CD4-positive, alpha-beta T cell treated with Interleukin-10 for 1 hour (primary cell): ENCODE measurements at places on chromosomes 7 and 10.

DNA sequence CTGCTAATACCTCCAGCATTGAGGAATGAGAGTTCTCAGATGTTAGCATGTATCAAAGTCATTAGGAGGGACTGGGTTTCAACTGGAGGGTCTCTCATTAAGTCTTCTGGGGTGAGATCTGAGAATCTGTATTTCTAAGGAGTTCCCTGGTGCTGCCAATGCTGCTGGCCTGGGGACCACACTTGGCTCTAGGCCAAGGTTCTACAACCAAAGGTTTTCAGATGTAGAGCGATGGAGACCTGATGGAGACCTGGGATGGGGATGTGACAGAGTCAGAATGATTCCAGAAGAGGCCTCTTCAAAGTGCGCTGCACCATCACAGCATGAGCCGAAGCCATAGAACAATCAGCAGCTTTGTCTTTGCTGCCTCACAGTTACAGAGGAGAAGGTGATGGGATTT lies 27.2 kb downstream of the ST8SIA6 start:
- no peak for DNase-seq

- no peak for DNase-seq
These were observed 148.9 kb downstream of the ZEB1 start for GRCh38 chr10:31467791-31468535.

GRCh38 chr10:32341596-32341995 lies 5.4 kb downstream of the EPC1 start:
- no peak for DNase-seq

GRCh38 chr7:114629762-114630161 lies 215.1 kb downstream of the FOXP2 start:
- DNase-seq = no peak

DNA sequence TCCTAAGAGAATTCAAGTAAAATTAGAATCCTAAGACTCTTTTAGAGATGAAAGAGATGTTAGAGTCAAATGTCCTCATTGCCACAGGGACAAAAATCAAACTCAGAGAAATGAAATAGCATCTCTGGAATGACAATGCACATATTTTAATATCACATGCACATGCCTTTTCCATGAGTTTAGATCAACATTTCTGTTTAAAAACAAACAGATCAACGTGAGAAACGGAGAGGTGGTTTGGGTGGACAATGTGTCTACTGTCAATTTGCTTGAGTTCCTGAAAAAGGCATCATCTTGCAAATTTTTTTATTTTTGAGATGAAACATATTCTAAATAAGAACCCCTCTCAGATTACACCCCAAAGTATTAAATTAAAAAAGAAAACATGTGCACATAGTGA lies 130.0 kb downstream of the CHRM2 start:
- no peak for DNase-seq

DNA sequence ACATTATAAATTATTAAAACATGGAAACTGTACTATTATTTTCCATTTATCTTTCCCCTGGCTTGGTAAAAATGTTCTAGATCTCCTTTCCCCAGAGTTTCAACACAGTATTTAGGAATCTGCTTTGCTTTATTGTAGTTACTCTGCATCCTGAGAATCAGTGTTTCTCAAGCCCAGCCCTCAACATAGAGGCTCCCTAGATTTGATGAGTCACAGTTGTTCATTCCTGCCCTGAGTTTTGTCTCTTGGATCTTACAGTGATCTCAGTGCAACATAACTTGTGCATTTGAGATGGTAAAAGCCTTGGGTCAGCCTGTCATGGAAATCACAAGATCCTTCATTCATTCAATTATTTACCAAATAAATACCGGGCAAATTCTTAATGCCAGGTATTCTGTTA lies 63.0 kb downstream of the VAX1 start:
- DNase-seq = no peak

DNA sequence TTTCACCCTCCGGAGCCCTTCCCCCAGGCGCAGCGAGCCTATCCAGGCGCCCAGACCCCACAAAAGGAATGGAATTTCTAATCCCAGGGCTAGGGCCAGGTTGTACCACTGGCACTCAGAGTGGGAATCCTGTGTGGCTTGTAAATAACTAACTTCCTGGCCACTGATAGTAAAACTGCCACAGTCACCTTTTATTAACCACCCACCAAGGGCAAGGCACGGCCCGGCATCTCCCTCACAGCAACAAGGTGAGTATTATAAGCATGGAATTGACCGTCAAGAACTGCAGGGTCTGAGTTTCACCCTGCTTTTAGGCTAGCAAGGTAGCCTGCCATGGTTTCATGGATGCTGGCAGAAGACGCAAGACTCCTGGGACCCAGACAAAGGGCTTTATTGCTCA lies 51.1 kb downstream of the SPOCK2 start:
- DNase-seq = no peak

DNA sequence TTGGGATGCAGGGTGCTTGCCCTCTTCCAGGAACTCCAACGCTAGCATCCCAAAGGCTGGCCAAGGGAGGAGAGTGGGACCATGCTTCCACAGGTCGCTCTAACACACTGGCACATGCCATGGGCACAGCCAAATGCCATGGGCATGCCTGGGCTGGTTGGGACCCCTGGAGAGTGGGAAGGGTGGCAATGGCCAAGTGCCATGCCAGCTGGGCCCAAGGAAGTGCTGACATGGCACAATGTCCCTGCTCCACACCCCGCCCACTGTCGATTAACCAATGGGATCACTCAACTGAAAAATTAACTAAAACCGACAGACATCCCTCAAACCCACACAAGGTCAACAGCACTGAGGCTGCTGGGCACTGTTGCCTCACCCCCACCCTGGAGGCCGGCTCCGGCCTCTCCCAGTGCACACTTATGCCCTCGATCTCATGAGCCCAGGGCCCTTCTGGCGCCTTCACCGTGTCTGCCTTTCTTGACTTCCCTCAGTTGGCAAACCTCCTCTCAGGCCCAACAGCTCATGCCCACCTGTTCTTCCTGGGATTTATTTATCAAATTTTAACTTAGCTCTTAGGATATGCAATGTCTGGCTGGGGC lies 83.4 kb downstream of the GOLGA7B start:
- no peak for DNase-seq
